Astrocyte of the spinal cord (primary cell): ENCODE measurements at places on chromosomes 7 and 10.

- no peak for DNase-seq
These were observed 291.3 kb downstream of the POU6F2 start for GRCh38 chr7:39269034-39269433.

DNA sequence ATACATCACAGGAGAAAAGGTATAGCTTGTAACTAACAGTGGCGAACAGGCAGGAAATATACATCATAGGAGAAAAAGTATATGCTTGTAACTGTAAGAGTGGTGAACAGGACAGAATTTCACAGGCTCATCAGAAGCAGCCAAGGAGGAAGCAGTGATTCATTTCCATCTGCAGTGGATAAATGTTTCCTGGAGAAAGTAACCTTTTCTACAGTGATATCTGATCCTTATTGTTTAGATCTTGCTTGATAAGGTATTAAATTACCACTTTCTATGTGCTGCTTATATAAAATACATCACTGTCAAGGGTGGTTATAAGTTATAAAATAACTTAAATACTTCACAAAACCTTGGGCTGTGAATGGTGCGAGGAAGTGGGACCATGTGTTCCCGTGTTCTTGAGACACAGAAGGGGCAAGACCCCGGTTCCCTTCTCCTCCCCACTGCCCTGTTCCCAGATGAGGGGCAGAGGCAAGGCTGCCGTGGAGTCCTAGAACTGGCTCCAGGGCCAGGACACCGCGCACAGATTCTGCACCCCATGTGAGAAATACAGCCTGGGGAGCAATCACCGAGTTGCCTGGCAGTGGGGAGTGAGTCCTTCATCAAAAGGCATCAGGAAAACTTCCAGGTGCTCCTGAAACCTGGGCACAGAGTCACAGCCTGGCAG lies 135.2 kb downstream of the DIP2C start:
- DNase-seq: no peak

DNA sequence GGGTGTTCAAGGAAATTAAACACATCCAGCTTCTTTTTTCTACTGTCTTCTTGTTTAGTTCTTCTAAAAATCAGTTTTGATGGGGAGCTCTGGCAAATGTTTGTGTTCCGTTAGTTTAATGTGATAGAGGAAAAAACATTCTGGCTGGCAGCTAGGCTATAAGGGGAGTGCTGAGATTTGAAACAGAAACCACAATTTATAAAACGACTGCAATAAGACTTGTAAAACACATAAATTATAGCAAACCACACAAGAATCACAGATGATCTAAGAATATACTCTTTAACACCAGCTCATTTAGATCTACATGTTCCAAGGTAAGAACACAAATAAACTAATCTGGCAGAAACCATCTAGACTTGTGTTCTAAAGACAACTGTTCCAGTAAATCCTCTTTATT lies 425.5 kb downstream of the CNTNAP2 start:
- no peak for DNase-seq

GRCh38 chr7:142901426-142902259 lies 16.1 kb upstream of the TRPV6 start:
- DNase-seq: no peak

DNA sequence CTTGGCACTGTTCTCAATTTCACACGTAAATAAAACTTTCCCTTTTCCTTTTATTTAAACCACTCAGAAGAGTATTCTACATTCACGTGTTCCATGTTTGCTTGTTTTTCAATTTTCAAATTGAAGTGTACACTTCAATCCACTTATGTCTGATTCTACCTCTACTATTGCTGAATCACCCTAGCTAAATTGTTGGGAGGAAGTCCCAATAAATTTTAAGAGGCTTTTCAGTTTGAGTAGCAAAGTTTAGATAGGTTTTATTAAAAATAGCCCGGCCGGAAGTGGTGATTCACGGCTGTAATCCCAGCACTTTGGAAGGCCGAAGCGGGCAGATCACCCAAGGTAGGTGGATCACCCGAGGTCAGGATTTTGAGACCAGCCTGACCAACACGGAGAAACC lies 1414.7 kb upstream of the CELF2 start:
- no peak for DNase-seq

DNA sequence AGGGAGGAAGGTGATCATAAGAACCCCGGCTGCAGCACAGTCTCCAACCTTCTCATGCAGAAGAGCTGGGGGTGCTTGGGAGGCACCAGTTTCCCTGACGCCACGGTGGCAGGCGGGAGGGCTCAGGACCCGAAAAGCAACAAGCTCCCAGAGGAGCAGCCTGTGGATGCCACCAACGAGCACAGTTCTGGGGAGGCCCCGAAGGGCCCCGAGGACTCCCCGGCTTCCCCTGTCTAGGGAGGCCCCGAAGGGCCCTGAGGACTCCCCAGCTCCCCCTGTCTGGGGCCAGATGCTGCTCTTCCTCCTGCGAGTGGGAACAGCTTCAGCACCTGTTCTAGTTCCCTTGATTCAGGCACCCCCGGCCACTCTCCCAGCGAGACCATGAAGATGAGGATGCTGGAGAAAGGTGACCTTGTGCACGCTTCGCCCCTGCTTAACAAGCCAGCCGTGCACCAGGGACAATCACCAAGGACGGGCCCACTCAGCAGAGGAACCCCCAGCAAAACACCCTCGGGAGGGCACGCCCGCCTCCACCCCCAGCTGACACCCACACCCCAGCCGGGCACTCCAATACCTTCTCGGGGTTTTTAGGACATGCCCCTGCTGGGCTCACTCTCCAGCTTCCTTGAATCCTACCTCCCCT lies 112.5 kb downstream of the PTPRN2 start:
- DNase-seq: no peak

DNA sequence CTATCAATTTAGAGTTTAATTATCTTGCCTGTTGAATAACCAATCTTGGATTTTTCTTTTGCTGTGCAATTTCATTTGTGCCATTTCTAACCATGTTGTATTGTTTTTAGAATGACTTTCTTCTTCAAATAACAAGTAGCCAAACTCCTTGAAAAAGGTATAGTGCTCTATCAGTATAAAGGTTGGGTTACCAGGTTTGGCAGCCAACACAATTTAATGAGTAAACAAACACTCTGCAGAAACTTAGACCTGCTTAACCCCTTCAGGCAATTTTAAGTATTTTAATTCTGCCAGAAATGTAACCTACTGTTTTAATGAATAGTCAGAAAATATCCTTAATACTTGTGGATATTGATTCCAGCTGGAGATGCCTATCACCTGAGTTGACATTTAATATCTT lies 299.8 kb downstream of the ARL4A start:
- DNase-seq: no peak

GRCh38 chr10:72309290-72310240 lies 35.8 kb downstream of the DDIT4 start:
- no peak for DNase-seq

DNA sequence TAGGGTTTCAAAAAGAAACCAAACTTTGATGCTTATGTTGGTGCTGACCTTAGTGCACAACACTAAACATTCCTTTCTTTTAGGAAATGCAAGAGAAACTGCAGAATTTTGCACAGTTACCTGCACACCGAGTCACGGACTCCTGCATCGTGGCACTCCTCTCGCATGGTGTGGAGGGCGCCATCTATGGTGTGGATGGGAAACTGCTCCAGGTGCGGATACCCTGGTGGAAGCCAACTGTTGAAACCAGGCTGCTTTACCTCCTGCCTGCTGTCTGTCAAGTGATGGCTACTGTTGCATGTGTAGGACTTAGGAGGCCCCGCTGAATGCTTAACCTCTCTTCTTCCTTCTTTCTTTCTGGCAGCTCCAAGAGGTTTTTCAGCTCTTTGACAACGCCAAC lies 11.7 kb downstream of the CASP2 start:
- no peak for DNase-seq

- DNase-seq: no peak
These were observed 36.7 kb downstream of the IRF5 start for GRCh38 chr7:128974241-128974934.

DNA sequence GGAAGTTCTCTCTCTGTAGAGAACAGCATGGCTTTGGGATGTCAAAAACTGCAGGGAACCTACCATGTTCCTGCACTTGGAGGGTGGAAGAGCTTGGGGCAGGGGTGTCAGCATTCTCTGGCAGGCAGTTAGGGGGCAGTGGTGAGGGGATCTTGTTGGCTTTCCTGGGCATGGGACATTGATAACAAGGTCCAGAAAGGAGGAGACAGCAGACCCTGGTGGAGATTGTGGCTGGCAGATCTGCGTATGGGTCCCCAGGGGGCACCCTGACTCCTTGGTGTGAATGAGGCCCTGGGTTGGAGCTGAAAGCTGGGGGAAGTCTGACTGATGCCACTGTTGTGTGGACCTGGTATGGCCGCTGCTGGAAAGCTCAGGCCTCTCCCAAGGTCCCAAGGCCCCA lies 22.9 kb upstream of the CAMK2B start:
- peak; percentile 41 for DNase-seq

- DNase-seq: no peak
These were observed 49.1 kb downstream of the GATA3 start for GRCh38 chr10:8103543-8103942.

DNA sequence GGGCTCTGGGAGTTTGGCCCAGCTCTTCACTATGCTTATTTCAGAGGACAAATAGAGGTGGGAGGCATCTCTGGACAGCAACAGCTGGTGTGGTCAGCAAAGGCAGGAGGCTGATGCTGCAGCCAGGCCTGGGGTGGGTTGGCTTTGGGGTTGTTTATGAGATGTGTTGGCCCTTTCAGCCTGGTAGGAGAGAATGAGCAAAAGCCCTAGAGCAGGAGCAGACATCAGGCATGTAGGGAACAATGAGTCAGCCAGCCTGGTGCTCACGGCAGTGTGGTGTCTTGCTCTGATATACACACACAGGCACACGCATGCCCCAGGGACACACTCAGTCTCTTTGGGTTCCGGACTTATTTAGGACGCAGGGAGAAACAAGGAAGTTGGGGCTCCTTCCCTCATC lies 157.1 kb downstream of the PRKCQ start:
- DNase-seq: no peak

- no peak for DNase-seq
These were observed 10.9 kb downstream of the PNPLA8 start for GRCh38 chr7:108515013-108515412.

DNA sequence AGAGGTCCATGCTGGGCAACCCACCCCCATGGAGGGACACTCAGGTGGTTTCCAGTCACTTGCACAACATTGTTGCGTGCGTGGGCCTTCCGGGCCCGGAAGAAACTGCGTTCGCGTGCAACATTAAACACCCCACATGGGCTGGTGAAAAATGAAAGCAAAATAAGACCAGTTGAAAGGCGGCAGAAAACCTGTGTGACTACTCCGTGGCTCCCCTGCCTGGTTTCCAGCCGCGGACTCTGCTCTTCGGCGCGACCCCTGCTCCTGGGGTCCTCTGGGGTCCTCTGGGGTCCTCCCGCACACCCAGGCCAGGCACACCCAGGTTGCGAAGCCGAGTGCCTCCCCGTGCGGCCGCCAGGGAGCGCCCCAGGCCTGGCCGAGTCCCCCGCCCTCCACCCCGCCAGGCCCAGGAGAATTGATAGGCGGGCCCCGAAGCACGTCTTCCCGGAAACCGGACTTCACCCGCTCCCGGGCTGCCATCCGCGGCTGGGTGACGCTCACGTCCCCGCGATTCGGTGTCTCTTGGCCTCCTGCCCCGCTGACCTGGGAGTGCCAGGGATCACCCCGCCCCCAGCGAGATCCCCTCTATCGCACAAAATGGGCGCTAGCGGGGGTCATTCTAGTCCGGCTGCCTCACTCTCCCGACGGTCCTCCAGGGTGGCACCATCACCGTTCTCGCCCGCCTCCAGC lies 1.9 kb upstream of the SH2D4B start:
- DNase-seq: no peak

DNA sequence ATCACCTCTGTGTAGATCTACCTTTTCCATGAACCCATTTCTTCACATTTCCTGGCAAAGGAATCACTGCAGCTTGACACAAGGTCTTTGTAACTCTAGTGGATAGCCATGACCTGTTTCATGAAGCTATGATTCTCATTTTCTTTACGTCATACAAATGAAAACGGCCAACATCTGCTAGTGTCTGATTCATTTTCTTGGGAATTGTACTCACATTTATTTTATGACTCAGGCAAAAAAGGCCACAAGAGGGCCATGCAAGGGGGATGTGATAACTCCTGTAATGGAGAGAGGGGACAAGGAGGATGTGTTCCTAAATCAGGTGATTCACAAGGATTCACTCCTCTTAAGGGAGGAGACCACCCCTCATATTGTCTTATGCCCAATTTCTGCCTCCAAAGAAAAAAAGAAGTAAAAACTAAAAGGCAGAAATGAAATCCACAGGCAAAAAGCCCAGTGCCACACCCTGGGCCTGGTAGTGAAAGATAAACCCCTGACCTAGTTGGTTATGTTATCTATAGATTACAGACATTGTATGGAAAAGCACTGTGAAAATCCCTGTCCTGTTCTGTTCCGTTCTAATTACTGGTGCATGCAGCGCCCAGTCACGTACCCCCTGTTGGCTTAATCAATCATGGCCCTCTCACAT lies 249.9 kb downstream of the IPMK start:
- peak; percentile 96 for DNase-seq

DNA sequence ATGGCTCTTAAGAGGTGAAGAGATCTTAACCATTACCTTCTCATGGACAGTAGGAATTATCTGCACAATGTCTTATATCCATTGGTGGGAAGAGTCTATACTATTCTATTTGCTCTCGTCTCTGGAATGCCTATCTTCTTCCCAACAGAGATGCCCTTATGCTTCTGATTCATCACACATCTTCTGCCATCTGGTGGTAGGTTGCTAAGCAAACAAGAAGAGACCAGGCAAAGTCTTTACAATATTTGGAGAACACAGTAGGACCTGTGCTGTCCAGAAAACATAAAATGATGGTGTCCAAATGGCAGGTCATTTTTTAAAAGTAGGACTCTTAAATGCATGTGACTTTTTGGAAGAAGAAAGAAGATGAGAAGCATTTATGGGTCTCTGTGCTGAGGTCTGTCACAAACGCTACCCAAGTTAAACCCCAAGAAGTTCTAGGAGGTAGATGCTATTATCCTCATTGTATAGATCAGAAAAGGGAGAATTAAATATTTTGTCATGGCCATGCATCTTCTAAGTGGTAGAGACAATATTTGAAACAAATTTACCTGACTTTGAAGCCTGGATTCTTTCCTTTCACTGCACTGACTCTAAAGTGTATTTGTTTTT lies 67.8 kb upstream of the NXPH1 start:
- DNase-seq: no peak

DNA sequence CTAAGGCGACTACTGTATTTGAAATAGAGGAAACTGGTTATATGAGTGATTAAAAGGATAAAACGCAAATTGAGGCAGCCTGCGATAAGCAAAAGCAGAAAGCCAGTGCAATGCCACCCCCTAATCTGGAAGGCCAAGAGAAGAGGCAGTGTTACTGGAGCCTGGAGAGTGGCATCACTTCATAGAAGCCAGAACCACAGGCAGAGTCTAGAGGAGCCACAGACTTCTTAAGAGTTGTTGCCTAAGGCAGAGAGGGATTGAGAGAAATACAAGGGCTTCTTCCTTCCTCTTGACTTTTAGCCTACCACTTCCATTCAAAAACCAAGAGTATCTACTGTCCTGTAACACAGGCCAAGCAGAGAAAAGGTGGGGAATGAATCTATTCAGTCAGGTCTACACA lies 94.9 kb upstream of the SKAP2 start:
- peak; percentile 17 for DNase-seq

GRCh38 chr10:50464004-50464409 lies 159.7 kb downstream of the SGMS1 start:
- peak; percentile 48 for DNase-seq

- no peak for DNase-seq
These were observed 83.7 kb downstream of the EBF3 start for GRCh38 chr10:129880191-129880870.
